GM12878 (cell line): ENCODE measurements at places on chromosomes 12 and 14.

- DNase-seq, result no peak
Measured at GRCh38 chr12:121804417-121805111, 755 bp downstream of the SETD1B start.

DNA sequence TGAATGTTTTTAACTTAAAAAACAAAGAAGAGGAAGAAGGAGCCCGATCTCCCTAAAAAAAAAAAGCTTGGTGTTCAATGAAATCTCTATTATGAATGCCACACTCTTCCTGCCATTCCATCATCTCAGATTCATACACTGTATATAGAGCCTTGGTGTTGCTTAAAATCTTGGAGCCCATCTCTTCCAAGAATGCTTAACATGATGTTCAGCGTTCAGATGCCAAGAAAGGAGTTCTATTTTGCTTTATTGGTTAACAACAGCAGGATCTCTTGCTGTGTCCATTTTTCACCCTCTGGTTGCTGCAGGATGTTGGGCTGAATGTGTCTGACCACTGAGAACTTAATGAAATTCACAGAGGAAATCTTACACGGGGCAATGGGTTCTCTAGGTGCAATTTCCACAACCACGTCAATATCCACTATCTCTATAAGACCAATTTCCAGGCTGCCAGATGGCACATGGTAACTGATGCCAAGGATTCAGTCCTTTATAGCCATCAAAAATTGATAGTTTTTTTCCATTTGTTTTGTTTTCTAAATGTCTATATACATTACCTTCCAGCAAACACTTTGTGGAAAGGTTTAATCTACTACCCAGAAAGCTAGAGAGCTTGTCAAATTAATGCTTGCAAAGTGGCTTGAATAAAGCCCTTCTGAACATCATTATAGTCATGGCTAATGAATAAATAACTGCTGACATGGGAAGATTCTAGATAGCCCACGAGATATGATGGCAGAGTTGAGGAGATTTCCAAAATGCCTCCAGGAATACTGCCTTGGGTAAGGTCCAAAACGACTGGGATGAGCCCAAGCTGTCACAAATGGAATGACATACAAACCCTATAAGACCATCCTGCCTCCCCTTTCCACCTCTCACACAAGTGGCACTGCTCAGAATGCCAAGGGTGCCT, 26.5 kb downstream of the RERG start:
- DNase-seq, result no peak

GRCh38 chr12:88132392-88132791, 9.5 kb downstream of the CEP290 start:
- no peak for DNase-seq

DNA sequence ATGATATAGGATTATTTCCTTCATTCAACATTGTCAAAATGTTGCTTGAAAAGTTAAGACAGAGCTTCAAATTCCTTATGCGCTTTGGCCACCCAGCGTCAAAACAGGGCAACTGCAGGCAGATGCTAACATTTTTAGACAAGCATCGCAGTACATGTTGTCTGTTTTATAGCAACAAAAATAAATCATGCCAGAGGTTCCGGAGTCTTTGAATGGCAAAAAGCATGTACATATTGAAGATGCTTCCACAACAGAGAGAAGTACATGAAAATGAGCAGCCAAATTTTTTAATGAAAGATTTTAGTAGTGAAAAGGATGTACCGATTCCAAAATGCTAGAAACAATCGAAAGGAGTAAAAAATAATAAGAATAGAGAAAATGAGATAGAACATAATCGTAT, 49.8 kb upstream of the USP15 start:
- DNase-seq, result no peak

DNA sequence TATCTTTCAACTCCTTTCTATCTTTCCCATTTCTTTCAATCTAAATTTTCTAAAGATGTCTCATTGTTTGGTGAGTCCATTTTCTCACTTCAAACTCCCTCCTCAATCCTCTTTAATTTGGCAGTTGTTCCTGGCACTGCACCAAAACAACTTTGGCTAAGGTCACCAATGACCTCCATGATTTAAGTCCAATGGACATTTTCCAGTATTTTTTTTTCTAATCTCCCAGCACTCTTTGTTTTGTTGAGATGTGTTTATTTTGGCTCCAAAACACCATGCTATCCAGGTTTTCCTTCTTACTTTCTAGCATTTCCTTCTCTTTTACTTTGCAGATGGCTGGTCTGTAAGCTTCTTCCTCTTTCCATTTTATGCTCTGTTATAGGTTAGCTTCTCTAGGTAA, 42.5 kb upstream of the OTOGL start:
- no peak for DNase-seq

DNA sequence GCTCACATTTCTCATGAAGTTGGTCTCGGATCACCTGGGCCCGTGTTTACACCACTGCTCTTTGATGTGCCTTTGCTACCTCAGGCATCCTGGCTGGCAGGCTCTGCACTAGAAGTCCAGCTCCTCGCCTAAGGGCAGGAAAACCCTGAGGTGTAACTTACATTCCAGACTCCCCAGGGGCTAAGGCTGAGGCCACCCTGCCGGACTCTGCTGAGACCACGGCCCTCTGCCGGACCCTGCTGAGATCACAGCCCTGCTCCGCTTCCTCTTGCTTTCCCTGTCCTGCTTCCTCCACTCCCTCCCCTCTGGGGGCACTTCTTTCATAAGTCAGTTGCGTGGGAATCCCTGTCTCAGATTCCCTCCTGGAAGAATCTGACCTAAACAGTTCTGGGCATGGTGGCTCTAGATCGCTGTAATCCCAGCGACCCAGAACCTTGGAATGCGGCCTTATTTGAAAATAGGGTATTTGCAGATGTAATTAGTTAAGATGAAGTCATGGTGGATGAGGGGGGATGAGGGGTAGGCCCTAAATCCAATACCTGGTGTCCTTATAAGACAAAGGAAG, 17.2 kb downstream of the RILPL1 start:
- no peak for DNase-seq

GRCh38 chr12:126966498-126966897, 1300.5 kb upstream of the TMEM132C start:
- no peak for DNase-seq

DNA sequence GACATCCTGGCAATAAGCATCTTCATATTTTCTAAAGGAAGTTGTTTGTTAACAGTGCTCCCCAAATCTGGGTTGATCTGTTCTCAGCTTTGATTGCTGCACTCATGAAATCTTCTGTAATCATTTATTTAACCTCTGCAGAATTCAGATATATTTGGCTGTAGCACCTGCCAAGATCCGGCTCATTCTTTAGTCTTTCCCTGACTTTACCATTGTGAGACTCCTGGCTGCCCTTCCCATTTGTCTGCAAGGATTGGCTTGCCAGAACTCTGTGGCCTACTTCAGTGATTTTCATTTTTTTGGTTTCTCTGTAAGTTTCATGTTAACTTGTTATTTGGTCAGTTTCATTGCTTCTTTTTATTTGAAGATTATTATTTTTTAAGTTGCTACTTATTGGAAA, 191.2 kb upstream of the PLXNC1 start:
- no peak for DNase-seq

GRCh38 chr12:121489874-121490273, 90.0 kb downstream of the RNF34 start:
- no peak for DNase-seq

DNA sequence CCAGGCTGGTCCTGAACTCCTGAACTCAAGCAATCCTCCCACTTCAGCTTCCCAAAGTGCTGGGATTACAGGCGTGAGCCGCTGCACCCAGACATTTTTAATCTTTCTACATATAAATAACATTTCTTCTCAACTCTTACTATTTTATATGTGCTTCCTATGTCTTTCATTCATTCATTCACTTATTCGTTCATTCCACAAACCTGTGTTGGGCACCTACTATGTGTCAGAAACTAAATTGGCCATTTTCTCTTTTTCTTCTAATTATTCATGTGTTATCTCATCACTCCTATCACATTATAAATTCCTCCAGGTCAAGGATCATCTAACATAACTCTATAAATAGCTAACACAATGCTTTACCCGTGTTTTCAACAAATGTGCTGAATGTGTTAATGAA, 23.7 kb downstream of the FOXA1 start:
- no peak for DNase-seq

DNA sequence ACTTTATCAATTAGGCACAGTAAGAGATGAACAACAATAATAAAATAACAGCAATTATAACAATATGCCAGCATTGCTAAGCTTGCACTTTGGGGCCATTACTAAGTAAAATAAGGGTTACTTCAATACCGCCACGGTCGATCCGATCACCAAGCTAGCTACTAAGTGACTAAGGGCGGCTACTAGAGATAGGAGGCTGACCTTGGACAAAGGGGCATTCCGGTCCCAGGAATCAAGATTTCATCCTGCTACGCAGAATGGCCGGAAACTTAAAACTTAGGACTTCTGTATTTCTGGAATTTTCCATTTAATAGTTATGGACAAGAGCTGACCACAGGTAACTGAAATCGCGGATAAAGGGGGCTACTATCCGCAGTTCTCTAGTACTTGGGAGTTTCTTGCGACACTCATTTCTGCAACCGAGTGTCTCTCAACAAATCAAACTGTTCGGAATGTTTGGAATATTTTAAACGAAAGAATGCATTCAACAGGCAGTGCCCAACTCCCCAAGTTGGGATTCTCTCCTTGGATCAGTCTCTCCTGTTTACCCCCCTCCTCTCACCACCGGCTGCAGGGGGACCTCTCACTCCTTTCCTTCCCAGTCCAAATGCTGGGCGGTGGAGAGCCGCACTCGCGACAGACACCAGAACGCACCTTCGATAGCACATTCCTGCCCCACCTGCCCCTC, 650 bp downstream of the HEBP1 start:
- no peak for DNase-seq

DNA sequence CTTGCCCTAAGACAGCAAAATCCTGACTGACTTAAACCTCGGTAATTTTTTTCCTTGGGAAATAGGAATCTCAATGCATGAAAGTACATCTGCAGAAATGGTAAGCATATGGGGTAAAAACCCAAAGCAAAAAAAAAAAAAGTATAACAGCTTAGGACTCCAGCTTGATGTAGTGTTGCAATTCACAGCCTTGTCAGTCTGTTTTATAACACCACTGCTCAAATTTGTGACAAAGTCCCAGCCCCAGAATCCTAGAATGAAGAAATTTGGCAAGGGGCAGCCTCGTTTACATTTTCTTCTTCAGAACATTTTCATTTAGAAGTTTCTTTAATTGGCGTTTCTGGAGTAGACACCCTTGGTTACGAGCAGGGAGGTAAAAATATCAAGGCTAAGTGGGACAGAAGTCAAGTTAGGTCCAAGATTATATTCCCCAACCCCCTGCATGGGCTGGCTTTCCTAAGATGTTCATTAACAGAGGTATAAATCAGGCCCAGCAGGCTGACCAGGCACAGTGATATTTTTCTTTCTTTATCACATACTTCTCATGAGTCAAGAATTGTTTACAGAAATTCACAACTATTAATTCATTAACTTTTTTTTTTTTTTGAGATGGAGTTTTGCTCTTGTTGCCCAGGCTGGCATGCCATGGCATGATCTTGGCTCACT, 424.0 kb downstream of the RMST start:
- DNase-seq, result no peak

DNA sequence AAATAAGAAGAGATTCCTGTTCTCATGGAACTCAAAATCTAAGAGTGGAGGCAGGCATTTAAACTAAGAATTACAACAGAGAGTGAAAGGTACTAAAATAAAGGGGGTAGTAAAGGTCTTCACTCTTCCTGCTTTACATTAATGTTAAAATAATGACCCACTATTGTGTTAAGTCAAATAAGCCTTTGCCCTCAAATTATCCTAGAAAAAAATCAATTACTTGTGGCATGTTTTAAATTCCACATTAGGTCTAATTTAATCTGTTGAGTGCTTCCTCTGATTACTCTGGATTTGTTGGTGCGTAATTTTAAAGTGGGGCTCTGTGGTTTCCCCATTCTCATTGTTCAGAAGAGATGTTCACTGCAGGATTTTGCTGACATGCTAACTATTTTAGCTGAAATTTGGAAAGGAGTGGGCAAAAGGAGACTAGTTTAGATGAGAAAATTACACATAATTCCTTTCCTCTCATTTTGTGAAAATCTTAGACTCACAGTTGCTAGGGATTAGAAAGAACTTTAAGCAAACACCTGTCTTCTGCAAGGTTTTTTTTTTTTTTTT, 35.5 kb downstream of the BTG1 start:
- DNase-seq, result no peak

GRCh38 chr12:111605911-111606766, 7.0 kb upstream of the ATXN2 start:
- no peak for DNase-seq

DNA sequence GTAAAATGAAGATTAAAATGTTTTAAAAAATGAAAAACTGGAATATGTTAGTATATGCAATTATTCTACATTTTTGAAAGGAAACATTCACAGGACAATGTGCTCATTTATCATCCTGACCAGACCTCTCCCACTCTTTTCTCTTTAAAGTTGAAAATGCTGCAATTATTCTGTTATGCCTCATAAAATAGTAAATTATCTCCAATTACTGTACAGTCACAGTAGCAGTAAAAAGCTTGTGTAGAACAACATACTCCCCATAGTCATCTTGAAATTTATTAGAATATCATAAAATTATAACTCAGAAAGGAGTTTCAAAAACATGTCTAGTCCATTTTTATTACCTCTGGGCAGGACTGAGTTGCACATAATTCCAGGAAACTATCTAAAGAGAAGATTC, 250.3 kb downstream of the SYT1 start:
- no peak for DNase-seq
